ENCODE measurements at places on chromosomes 4 and X. TPM values are rescaled to one million over a fixed set of nuclear protein-coding genes. Genes with fewer than 3 reads are reported as not detected.

- DNase-seq, result no peak
Observed at GRCh38 chr4:4472344-4472958, 69.4 kb downstream of the STX18 start.

DNA sequence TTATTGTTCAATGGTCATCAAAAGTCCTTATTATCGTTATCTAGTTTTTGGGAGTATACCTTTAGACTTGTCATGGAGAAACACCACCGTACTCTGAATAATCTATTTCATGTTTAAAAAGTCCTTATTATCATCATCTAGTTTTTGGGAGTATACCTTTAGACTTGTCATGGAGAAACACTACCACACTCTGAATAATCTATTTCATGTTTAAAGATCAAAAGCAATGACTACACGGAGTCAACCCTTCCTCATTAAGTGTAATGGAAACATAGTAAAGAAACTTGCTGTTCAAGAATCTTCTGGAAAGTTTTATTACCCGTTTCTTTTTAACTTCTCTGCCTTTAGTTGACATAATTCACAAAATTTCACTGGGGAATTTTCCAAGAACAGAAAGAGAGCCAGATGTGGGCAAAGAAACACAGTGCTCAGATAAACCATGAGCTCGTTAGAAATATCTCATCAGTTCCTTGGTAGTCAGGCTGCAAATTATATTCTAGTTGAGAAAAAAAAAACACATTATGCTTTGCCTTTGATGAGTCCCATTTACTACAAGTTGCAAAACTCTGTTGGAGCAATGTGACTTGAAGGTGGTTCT is 158.8 kb downstream of the AFAP1 start:
- DNase-seq, result no peak

GRCh38 chr4:18930487-18930886 is 908.9 kb upstream of the LCORL start:
- DNase-seq, result no peak

DNA sequence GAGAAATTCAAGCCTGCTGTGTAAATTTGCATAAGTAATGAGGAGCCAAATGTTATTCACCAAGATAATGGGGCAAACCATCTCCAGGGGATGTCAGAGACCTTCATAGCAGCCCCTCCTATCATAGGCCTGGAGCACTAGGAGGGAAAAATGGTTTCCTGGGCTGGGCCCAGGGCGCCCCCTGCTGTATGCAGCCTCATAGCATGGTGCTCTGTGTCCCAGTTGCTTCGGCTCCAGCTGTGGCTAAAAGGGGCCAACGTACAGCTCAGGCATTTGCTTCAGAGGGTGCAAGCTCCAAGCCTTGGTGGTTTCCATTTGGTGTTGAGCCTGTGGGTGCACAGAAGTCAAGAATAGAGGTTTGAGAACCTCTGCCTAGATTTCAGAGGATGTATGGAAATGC is 859.3 kb downstream of the RPA4 start:
- DNase-seq, result no peak

Gene SLC49A3
- 2.6 TPM for total RNA-seq

GRCh38 chr4:158786121-158786601 is 17.3 kb downstream of the FNIP2 start:
- DNase-seq, result no peak

Gene NAP1L3
- 48.7 TPM for total RNA-seq

DNA sequence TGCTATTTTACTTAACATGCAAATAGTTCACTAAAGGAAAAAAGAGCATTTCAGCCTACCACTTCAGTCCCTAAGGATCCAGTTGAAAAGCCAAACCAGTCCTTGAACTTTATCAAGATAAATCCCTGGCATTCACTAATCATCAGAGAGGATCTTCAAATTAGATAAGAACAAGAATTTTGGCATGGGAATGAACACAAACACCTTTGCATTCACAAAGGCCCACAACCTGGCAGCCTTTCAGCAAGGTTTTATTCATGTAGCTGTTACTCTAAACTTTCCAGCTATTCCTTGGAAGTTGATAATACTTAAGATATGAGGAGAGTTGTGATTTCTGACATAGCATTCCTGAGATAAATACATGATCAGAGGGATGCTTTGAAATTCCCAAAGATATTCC is 193.4 kb downstream of the LRBA start:
- DNase-seq, result no peak

Gene MAOA
- 230 TPM for total RNA-seq

Gene NDUFA1
- total RNA-seq, result 54.6 TPM

- no peak for DNase-seq
Observed at GRCh38 chr4:823176-823760, 2.7 kb downstream of the CPLX1 start.

Data from prostate gland (tissue), 2 donors.